ENCODE measurements at places on chromosomes 12 and 14. TPM values are rescaled to one million over a fixed set of nuclear protein-coding genes. Genes with fewer than 3 reads are reported as not detected.

DNA sequence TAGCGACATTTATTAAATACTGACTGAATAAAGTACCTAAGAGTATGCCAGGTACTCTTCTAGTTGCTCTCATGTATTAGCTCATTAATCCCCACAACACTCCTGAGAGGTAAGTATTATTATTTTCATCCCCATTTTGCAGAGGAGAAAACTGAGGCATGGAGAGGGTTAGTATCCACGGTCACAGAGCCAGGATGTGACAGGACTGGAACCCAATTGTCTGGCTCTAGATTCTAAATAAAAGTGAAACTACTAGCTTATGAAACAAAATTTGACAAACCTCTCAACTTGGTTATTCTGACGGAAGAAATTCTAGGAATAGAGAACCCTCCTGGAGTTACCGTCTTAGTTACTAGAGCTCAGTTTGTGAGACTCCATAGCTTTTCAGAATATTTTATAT lies 112.2 kb downstream of the CHST11 start:
- no peak for DNase-seq
- H3K36me3 ChIP-seq, result no peaks in the 10 kb centered on the region

- peaks cover 11% of the 10 kb centered on the region for H3K4me1 ChIP-seq
- H3K4me3 ChIP-seq, result no peak overlapping the region
- no peaks in the 10 kb centered on the region for H3K36me3 ChIP-seq
- no peak for DNase-seq
- no peaks in the 10 kb centered on the region for H3K27me3 ChIP-seq
Measured at GRCh38 chr12:75631831-75632230, 120.4 kb upstream of the KRR1 start.

GRCh38 chr12:114835031-114835430 lies 151.1 kb upstream of the TBX3 start:
- H3K27ac ChIP-seq, result no peak overlapping the region
- DNase-seq, result no peak
- no peaks in the 10 kb centered on the region for H3K4me1 ChIP-seq
- no peak overlapping the region for H3K4me3 ChIP-seq

DNA sequence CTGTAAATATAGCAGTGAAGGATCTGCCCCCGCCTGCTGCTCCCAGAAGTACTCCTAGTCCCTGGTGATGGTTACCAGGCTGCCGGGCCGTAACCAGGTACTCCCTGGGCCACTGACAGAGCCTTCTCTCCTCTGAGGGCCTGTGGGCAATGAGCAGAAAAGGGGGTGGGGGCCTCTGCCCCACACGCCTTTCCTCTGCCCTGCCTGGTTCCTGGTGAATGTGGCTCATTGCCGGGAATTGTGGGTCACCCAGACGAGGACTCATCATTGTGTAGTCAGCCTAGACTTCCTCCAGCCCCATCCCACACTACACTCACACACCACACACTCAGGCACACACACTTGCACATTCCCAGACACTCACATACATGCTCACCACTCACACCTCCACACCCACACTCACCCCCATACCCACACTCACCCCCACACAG lies 35.7 kb upstream of the ACTN1 start:
- H3K4me1 ChIP-seq, result peaks cover 14% of the 10 kb centered on the region
- no peak overlapping the region for H3K4me3 ChIP-seq
- H3K27ac ChIP-seq, result no peak overlapping the region
- no peaks in the 10 kb centered on the region for H3K27me3 ChIP-seq

GRCh38 chr14:105026033-105026785 lies 5.3 kb upstream of the CDCA4 start:
- H3K4me3 ChIP-seq, result no peak overlapping the region
- H3K27me3 ChIP-seq, result no peaks in the 10 kb centered on the region
- H3K27ac ChIP-seq, result no peak overlapping the region
- no peaks in the 10 kb centered on the region for H3K4me1 ChIP-seq
- no peaks in the 10 kb centered on the region for H3K36me3 ChIP-seq
- DNase-seq, result no peak

PRPF40B gene
- polyA plus RNA-seq, result 34.5 TPM

SERPINA3 gene
- polyA plus RNA-seq, result 359 TPM

PIANP gene
- 0.95 TPM for polyA plus RNA-seq

PLEKHG7 gene
- 0.94 TPM for polyA plus RNA-seq

KRT83 gene
- polyA plus RNA-seq, result not detected

Measured in hepatocyte (in vitro differentiated cells).